ENCODE measurements at places on chromosomes 7 and 10.
A peak's percentile ranks its signal among the peaks of the same experiment; 100 is the strongest.

- no peak for DNase-seq
These were observed 253.1 kb upstream of the NEBL start for GRCh38 chr10:21150166-21150565.

DNA sequence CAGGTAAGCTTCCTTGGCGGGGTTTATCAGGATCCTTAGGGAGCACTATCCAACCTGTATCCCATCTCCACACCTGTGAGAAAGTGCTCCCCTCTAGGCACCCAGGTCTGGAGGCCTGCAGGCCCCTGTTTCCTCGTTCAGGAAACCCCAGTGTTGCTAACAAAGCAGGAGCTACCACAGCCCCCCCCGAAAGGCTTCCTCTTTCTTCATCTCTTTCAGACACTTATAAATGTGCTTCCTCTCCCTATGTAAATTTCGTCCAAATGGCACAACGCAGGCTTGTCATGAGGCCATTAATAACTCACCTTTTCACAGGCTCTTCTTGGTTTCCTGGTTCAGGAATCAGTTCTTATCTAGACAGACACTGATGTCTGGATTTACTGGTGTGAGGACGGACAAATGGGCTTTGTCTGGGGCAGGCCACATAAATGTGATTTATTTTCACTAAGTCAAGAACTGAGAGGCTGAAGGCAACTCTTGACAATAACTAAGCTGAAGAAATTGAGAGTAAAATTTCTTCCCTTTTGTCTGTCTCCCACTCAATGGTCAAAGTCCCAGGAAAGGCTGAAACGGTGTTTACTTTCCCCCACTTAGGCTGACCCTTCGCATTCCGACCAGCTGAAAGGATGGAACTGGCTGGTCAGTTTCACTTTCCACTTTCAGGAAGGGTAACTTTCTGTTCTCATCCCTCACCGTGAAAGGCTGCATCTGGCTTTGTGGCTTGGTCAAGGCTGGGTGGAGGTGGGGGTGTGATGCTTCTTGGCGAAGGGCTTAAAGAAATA is 46.8 kb downstream of the PIK3AP1 start:
- no peak for DNase-seq

GRCh38 chr10:12927896-12928295 is 73.6 kb downstream of the CCDC3 start:
- no peak for DNase-seq

DNA sequence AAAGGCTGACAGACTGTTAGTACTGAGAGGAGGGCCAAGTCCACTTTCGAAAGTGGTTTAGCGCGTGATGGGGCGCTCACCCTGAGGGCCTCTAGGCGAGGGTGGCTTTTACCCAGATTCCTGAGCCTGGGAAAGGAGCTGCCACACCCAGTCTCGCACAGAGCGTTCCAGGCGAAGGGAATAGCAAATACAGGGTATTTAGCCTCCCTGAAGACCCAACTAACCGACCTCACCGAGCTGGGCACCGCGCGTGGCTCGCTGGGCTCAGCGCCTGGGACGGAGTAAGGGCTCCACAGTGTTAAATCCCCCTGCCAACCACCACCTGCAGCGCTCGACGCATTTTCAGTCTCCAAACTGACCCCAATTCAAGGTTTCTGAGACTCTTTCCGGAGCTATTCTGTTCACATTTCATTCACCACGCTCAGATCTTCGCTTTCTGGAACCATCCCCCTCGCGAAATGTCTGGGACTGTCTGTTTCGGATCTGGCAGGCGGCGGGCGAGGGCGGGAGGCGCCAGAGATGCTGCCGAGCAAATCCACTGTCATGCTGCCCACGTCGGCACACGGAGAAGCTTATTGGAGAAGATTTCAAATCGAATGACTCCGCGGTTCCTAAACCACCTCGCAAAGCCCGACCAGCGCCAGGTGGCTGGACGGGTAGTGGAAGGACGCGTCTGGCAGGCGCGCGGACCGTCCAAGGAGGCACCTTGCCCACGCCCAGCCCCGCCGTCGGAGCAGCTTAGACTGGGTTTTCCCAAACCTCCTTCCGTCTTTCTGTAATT is 1.4 kb upstream of the OSBPL3 start:
- peak; percentile 74 for DNase-seq

GRCh38 chr10:63886281-63887022 is 365.3 kb downstream of the REEP3 start:
- no peak for DNase-seq

GRCh38 chr10:23556727-23557440 is 118.0 kb downstream of the OTUD1 start:
- DNase-seq: no peak

DNA sequence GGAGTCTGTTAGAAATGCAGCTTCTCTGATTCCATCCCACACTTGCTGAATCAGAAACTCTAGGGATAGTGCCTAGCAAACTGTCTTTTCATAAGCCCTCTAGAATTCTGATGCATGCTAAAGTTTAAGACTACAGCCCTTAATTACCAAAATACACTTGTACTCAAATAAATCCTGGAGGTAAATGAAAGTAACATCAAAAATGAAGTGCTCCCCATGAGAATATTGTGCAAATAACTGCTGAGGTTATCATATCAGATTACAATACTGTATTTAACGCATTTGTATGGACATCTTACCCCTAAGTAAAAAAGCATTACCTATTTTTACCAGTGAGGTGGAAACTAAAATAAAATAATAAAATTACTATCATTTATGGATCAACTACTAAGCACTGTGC is 104.7 kb downstream of the CHCHD3 start:
- DNase-seq: no peak

DNA sequence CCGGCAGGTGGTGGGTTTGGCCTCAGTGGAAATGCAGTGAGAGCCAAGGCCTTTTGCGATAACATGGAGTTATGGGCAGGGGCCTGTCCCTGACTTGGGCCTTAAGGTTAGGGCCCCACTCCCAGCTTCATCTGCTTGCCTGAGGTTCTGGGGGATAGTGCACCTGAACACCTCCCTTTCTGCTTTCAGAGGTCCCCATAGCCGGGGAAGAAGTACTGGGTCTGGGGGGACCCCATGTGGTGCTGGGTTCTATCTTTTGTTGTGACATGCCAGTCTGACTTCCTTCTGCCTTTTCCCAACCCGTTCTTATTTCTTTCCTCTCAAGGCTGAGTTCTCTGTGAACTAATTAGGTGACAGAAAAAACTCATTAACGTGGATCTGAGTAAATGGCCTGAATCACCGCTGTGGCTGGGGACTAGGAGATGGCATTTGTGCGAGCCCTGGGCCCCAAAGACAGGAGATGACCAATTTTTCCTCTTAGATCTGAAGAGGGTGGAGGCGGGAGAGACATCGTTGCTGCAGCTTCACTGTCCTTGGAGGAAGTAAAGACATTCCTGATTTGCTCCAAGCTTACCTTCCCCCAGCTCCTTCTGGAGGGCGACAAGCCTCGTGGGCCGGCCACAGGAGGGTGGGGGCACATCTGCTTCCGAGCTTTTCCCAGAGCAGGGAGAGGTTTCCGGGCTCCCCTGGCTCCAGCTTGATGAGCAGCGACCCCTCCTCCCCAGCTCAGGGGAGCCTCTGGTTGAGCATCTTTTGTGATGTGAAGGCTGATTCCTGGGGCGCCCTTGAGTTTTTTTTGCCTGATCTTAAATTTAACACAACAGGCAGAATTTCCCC is 2.0 kb downstream of the AGAP3 start:
- DNase-seq: no peak

GRCh38 chr10:6052247-6053221 is 9.6 kb downstream of the IL2RA start:
- peak; percentile 92 for DNase-seq

GRCh38 chr10:7123774-7124173 is 287.1 kb downstream of the SFMBT2 start:
- DNase-seq: no peak
